ENCODE measurements at places on chromosomes 3 and 15.

DNA sequence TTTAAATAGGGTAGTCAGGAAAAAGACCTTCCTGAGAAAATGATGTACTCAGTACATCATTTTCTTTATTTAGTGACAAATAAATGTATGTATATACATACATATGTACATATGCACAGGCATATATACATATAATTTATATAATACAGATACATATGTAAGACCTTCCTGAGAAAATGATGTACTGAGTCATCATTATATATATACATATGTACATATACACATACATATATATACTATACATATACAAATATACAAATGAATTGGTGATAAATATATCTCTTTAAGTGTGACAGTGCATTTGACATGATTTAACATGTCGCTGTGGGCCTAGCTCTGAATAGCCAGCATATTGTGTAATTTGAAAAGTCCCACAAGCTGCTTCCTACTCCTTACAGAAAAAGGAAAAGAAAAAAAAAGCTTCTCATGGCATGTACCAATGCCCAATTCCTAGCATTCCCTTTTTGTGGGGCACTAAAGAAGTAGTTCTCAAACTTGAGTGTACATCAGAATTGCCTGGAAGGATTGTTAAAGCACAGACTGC lies 208.1 kb upstream of the UMPS start:
- DNase-seq, result no peak

GRCh38 chr3:128324911-128325592 lies 141.6 kb downstream of the DNAJB8 start:
- no peak for DNase-seq

GRCh38 chr3:37489355-37489754 lies 315.0 kb upstream of the LRRFIP2 start:
- DNase-seq, result no peak

DNA sequence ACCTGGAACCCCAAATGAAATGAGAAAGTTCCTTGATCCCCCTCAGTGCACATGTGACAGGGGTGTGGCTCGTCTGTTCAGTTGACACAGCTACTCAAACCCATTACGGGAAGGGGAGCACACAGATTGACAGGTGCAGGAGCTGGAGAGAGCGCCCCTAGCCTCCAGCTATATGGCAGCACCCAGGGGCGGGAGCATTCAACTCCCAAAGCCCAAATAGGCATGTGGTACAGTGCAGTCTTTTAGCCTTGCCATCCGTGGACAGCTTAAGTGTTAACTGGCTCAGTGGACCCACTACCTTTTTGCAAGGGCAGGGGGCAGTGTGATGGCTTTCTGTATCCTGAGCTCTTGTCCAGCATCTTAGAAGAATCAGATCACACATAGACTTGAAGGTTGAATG lies 1374.2 kb upstream of the ALCAM start:
- no peak for DNase-seq

GRCh38 chr15:25664761-25665160 lies 198.4 kb downstream of the ATP10A start:
- no peak for DNase-seq

- DNase-seq, result no peak
Observed at GRCh38 chr15:62456011-62456920, 291.2 kb upstream of the C2CD4B start.

GRCh38 chr3:67713764-67714469 lies 59.5 kb upstream of the SUCLG2 start:
- DNase-seq, result no peak

- no peak for DNase-seq
Observed at GRCh38 chr3:43796041-43796596, 105.4 kb downstream of the ABHD5 start.

- no peak for DNase-seq
Observed at GRCh38 chr3:180548050-180548449, 53.9 kb upstream of the TTC14 start.

- DNase-seq, result no peak
Observed at GRCh38 chr15:51155891-51156290, 61.2 kb upstream of the TNFAIP8L3 start.

GRCh38 chr3:79249701-79250100 lies 518.1 kb downstream of the ROBO1 start:
- DNase-seq, result no peak

DNA sequence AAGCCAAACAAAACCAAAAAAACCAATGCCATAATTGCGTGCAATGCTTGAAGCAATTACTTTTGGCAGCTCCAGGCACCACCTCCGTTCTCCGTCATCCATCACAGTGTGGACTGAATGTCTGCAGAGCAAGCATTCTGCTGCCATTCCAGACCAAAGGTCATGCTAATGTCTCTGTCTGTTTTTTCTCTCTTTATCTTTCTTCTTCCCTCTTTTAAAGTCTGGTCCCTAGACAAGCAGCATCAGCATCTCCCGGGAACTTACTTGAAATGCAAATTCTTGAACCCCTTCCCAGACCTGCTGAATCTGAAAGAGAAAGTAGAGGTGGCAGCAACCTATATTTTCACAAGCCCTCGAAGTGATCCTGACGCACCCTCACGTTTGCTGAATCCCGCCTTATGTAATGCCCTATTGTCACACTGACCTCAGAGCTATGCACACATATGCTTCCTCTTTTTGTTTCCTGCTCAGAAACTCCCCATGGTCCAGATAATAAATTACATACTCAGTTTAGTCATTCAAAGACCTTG lies 297.3 kb upstream of the PROK2 start:
- no peak for DNase-seq

DNA sequence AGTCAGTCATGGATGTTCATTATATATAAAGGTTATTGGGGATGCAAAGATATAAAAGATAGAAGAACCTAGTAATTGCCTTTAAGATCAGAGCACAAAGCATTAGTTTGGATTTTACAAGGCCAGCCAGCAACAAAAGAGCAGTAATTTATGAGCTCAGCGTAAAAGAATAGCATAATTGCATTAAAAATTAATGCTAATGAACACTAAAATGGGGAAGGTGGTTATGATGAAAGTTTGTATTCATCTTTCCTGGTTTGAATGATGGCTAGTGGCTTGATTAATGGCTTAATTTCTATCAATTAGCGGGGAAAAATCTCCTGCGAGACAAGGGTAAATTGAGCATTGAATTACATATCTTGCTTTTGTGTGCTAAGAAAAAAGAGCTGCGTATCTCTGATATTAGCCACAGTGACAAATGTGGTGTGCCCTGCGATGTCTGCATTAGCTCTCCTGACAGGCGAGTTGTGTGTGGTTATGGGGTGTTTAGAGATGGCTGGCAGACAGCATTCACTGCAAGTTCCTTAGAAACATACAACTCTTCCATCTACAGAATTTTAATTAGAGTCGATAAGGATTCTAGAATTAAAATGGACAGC lies 42.8 kb upstream of the MLF1 start:
- DNase-seq, result no peak

DNA sequence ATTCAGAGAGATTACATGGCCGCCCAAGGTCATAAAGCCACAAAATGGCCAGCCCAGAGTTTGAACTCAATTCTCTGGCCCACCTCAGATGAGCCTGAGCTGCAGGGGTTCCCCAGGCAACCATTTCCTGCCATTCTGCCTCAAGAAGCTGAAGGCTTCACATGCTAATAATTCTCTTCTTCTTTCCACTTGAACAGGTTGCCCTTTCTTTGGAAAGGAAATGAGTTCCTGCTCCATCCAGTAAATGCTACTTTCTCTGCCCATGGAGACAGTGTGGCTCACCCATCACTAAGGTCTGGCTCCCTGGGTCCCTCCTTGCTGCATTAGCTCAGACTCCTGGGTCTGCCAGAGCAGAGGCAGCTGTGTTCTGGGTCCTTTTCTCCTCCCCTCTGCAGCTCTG lies 48.2 kb downstream of the TRIM42 start:
- DNase-seq, result no peak

DNA sequence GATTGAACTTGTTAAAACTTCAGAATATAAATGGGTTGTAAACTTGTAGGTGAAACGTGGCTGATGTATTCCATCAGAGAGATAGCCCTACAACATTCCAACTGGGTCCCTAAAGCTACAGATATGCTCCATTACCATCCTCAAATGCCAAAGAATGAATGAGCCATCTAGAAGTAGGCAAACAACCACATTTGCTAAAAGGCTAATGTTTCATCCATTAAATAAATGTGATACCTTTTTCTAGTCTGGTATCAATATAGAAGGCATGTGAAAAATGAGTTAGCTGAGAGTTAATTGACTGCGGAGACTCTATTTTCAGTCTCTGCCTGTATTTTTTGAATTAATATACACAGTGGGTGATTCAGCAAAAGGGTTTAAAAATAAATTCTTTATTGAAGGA lies 203.8 kb downstream of the RBMS3 start:
- no peak for DNase-seq

- DNase-seq, result peak; percentile 61
Observed at GRCh38 chr15:76139368-76140073, 79.7 kb downstream of the TMEM266 start.

GRCh38 chr3:53202331-53203015 lies 41.5 kb downstream of the PRKCD start:
- no peak for DNase-seq

DNA sequence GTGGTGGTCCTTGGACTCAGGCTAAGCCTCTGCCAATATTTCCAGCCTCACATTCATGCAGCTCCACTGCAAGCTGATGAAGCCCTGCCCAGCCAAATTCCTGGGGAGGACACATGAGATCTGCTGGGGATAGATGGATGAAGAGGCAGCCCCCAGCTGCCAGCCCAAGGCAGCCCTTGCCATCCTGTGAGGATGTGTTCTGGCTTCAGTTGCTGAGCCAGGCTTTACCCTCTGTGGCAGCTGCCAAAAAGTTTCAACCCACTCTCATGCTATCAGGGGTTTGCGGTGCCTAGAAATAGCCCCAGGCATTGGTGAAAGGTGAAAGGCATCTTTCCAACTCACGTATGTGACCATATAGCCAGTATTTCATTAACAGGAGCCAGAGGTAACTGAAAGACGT lies 37.6 kb downstream of the C2CD4A start:
- no peak for DNase-seq

DNA sequence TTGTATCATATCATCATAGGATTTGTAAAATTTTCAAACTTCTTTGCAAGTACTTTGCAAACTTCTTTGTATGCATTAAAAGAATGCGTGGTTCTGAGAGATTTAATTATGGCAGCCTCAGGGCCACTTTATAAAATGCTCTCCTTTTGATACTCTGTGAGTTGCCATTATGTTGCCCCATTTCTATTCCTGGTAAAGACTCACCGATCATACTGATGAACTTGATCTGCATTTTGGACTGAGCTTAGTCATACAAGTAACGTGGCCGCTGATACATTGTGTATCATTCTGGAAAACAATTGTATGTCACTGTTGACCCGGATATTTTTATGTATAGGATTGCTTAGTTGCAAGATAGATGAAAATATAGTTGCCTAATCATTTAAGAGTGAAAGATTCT lies 38.8 kb downstream of the AKAP13 start:
- no peak for DNase-seq

DNA sequence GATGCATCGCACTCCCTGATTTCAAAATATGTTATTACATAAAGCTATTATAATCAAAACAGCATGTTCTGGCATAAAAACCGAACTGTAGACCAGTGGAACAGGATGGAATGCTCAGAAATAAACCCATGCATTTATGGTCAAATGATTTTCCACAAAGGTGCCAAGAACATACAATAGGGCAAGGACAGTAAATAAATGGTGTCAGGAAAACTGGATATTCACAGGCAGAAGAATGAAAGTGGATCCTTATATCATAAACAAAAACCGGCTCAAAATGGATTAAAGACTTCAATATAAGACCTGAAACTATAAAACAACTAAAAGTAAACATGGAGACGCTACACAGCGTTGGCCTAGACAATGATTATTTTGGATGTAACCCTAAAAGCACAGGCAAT lies 22.6 kb downstream of the USP50 start:
- DNase-seq, result no peak

- no peak for DNase-seq
Observed at GRCh38 chr3:42529468-42529867, 27.0 kb downstream of the VIPR1 start.

- no peak for DNase-seq
Observed at GRCh38 chr3:142735462-142735861, 11.6 kb downstream of the TRPC1 start.

GRCh38 chr3:79534727-79535126 lies 233.1 kb downstream of the ROBO1 start:
- DNase-seq, result no peak

DNA sequence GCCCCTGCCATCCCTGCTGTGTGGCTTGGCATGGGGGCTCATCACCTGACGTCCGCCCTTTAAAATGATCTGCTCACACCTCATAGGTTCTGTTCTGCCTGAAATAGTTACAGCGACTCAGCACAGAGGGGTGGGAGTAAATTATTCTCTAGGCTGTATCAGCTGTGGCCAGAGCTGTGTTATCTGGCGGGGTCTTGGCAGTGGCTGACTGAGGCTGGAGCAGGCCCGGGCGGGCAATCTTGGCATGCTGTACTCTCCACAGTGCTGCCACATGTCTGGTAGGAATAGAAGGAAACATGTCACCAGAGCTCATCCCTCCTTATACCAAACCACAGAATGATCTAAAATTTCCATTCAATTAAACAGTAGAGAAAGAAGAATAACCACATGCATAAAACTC lies 499.9 kb upstream of the LMCD1 start:
- no peak for DNase-seq

- peak; percentile 45 for DNase-seq
Observed at GRCh38 chr15:65583701-65584100, 27.2 kb downstream of the INTS14 start.

DNA sequence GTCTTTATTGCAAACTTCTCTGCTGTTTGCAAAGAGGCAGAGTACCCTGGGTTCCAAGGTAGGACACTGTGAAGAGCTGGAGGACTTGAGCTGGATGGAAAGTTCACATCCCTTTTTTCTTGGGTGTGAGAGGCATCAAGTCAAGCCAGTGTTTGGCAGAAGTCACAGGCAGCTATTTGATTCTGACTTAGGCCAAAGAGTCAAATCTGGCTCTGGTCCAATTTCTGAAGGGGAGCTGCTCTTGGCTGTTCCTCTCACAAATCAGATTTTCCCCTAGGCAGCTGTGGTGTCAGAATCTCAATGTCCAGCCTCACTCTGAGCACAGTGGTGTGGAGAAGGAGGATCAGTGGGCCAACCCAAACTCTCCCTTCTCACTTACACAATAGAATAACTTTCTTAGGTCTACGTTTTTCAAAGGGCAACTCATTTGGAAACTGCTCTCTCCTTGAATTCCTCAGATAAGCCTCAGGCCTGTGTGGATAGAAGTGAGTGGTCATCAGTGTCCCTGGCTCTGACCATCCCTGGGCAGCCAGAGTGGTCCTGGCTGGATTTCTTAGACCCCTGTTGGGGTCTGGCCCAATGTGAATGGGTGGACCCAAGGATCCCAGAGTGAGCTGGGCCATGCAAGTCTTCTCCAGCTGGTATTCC lies 18.2 kb upstream of the AMOTL2 start:
- no peak for DNase-seq

- DNase-seq, result no peak
Observed at GRCh38 chr3:171788546-171789351, 21.5 kb downstream of the PLD1 start.

- DNase-seq, result no peak
Observed at GRCh38 chr3:30711151-30711550, 104.8 kb downstream of the TGFBR2 start.

DNA sequence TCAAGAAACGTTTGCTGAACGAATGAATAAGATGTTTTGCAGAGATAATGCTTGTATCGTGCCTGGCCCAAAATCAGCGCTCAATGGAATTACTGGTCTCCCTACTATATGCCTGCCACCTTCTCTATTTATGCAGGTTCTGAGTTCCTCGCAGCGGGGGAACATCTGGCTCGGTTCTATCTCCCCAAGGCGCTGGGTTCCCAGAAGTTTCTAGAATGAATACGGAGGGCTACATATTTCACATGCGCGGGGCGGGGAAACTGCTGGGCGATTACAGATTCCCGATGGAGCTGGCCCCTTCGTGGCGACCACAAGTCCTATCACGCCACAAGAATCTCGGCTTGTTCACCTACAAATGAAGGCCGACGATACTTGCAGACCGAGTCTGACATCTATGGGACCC lies 411 bp upstream of the EIF2B5 start:
- peak; percentile 7 for DNase-seq

All from T-helper 2 cell treated with Interferon-gamma antibody and Interleukin-4, amounts not matched to agents 5 μg/mL and 100 μg/mL, for 36 hours (primary cell).